Osteocyte (in vitro differentiated cells): ENCODE measurements at places on chromosomes 3 and 15. TPM values are rescaled to one million over a fixed set of nuclear protein-coding genes. Genes with fewer than 3 reads are reported as not detected.

DNA sequence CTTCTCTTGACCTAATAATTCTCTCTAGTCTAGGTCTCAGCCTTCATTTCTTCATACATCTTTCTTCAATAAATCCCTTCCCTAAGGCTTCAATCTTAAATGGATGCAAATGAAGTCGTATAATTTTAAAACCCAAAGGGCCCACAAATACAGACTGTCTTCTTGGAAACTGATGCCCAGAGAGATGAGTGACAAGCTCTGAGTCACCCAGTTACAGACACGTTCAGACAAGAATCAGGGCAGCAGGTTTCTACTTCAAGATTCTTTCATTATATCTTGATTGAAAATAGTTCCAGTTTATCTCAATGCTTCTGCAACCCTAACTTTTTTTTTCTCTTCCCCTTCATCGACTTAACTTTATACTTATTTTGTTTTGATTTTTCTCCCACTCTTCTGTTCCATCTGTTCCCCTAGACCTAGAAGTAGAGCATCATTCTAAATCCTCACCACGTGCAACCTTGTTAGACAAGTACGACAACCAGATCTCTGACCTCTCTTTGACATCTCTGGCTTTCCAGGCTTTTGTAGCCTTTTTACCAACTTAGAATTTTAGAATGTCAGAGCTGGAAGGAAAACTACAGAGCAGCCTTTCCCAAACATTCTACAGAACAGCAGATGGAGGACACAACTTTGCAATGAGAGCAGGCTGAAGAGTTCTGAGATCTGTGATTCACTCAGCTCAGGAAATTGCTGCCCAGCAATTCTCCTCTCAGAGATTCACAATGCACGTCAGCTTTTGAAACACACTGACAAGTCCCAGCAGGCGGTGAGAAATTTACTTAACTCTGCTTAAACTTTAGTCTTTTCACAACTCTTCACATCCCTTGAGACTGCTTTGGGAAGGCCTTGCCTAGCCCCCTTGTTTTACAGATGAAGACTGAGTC lies 25.3 kb downstream of the NCEH1 start:
- DNase-seq, result no peak

GRCh38 chr15:30990036-30990435 lies 1.4 kb downstream of the MTMR10 start:
- no peak for DNase-seq

GRCh38 chr3:86634361-86634760 lies 356.6 kb downstream of the VGLL3 start:
- no peak for DNase-seq

DNA sequence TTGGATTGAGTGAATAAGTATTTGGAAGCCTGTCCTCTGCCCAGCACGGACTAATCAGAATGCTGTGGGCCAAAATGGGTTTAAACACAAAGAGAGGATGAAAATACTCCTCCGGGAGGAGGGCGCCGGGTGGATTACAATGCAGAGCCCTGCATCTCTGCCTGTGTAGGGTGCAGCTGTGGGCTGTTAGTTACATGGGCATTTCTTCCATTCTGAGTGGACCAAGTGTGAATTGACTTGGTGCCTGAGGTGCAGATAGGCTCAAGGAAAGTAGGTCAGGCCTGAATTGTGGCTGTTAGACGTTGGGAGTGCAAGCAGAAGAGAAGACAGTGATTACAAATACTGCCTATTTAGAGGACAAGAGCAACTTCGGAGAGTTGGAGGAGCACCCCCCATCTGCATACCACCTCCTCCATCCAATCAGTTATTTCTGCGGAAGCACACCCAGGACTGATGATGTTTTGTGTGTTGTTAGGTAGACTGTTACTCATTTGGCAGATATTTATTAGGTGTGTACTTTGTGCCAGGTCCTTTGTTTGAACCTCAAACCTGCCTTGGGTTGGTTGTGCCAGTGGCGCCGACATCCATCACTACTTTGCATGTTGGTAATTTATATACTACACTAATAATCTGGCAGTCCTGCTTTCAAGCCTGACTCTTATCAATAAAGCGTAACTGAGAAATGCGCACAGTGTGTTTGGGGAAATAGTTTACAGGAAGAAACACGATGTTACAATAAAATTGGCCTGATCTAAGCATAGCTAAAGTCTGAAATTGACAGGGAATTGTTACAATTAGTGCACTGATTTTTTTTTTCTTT lies 33.0 kb downstream of the PTPRG start:
- DNase-seq, result no peak

DNA sequence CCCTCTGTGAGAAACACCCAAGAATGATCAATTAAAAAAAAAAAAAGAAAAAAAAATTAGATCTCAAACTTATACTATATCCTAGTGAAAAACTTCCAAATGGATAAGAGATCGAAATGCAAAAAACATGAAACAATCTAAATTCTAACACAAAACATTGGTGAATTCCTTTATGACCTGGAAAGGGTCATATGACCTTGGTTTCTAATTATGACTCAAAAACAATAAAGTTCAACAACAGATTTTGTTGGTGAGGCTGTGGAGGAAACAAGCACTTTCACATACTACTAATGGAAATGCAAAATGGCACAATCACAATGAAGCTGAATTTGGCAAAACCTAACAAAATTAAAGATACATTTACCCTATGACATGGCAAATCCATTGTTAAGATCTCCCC lies 45.3 kb downstream of the HSPBAP1 start:
- DNase-seq, result no peak

GRCh38 chr15:29223640-29224039 lies 46.0 kb downstream of the NSMCE3 start:
- peak; percentile 70 for DNase-seq

DNA sequence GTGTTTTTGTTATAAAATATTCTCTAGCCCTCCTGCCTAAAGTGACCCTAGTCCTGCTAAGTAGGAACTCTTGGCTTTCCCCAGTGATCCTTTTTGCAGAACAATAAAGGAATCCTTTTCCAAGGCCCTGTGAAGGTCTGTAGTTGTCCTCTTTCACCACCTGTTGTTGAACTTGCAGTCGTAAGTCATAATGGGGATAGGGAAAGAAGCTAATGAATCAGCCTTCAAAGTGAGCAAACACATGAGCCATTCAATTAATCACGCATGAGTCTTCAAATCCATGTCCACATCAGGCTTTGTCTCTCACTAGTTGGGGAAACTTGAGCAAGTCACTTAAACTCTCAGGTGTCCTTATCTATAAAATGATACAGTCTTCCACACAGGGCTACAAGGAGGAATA lies 27.6 kb downstream of the ZNF860 start:
- DNase-seq, result no peak

DNA sequence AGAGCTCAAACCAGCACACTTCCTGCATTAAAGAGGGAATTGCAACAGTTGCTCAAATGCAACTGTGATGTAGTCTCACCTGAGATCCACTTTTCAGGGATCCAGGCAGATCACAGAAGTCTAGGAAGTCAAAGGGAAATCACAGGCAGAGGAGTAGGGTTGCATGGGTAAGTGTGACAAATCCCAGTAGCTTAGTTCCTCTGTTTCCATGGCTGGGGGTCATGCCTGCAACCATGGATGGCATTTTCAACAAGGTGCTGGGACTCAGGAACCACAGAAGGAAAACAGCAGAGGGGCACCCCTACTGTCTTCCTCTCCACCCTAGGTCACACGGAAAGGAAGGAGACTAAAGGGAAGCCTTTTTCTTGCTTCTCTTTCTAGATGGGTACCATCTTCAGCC lies 36.5 kb upstream of the ARNT2 start:
- no peak for DNase-seq

GRCh38 chr3:177481329-177481728 lies 284.0 kb upstream of the TBL1XR1 start:
- DNase-seq, result no peak

Gene MCTP2
- 0.26 and 0.32 TPM in 2 replicates for total RNA-seq

Gene EPHB1
- 0.75 and 1.1 TPM in 2 replicates for total RNA-seq

Gene NAA80
- 14.3 and 16.2 TPM in 2 replicates for total RNA-seq

Gene CAPN3
- total RNA-seq, result 5.1 and 5.6 TPM in 2 replicates

Gene REC114
- not detected in 2 replicates for total RNA-seq

Gene IMPG2
- total RNA-seq, result 0.60 and 0.73 TPM in 2 replicates

Gene GRIP2
- total RNA-seq, result 0.18 and 0.35 TPM in 2 replicates
